ENCODE measurements at places on chromosomes 6 and 20. TPM values are rescaled to one million over a fixed set of nuclear protein-coding genes. Genes with fewer than 3 reads are reported as not detected.

Gene DDR1
- total RNA-seq: 146 TPM

DNA sequence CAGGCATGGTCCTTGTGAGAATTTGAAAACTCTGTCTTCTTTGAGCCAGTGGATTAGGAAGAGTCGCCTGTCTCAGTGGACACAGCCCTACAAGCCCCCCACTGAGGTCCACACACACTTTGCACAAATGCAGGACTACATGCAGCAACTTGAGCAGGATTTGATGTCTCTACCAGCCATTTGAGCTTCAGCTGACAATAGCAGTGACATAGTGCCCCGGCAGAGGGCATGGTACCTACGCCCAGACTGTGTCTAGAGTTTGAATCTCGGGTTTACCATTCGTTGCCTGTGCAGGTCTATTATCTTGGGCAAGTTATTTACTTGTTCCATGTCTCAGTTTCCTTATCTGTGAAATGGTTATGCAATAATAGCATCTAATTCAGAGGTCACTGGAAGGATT, 580.1 kb downstream of the TFAP2B start:
- H3K36me3 ChIP-seq: no peaks in the 10 kb centered on the region
- peaks cover 8% of the 10 kb centered on the region for H3K4me1 ChIP-seq
- DNase-seq: no peak
- H3K4me3 ChIP-seq: no peak overlapping the region
- H3K27ac ChIP-seq: no peak overlapping the region

GRCh38 chr6:150238846-150239407, 96.1 kb downstream of the PPP1R14C start:
- no peaks in the 10 kb centered on the region for H3K27me3 ChIP-seq
- no peaks in the 10 kb centered on the region for H3K36me3 ChIP-seq
- no peaks in the 10 kb centered on the region for H3K4me1 ChIP-seq

DNA sequence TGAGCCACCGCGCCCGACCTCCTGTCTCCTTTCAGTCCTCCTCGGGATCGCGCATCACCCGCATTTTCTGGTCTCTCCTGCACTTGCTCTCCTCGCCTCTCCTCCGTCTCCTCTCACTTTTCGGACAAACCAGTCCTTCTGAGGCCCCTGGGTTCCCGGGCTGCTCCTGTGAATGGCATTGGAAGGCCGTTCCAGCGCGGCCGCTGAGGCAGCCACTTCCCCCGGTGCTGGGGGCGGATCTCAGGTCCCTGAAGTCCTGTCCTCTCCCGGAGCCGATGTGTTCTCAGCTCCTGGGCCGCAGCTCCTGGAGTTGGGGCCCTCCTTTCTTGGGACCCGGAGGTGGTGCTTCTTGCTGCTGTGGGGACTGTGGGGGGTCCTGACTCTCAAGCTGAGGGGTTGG, 803 bp downstream of the MICB start:
- peaks cover 58% of the 10 kb centered on the region for H3K27me3 ChIP-seq
- DNase-seq: no peak
- no peaks in the 10 kb centered on the region for H3K36me3 ChIP-seq
- H3K4me3 ChIP-seq: no peak overlapping the region

Gene TFAP2D
- not detected for total RNA-seq

Data from spinal cord (tissue), 10 donors.